T-helper 17 cell (primary cell): ENCODE measurements at places on chromosomes 5 and 9. TPM values are rescaled to one million over a fixed set of nuclear protein-coding genes. Genes with fewer than 3 reads are reported as not detected.

- DNase-seq = no peak
Observed at GRCh38 chr9:134189145-134189469, 24.7 kb upstream of the RNU6ATAC start.

DNA sequence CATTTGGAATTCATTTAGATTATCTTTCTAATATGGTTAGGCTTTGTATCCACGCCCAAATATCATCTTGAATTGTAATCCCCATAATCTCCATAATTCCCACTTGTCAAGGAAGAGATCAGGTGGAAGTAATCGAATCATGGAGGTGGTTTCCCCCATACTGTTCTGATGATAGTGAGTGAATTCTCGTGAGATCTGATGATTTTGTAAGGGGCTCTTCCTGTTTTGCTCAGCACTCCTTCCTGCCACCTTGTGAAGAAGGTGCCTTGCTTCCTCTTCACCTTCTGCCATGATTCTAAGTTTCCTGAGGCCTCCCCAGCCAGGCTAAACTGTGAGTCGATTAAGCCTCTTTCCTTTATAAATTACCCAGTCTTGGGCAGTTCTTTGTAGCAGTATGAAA lies 527.5 kb upstream of the ARRDC3 start:
- DNase-seq = no peak

- no peak for DNase-seq
Observed at GRCh38 chr9:35923927-35924763, 14.9 kb downstream of the SPAAR start.

Gene RNF208
- 1.2 TPM for total RNA-seq

DNA sequence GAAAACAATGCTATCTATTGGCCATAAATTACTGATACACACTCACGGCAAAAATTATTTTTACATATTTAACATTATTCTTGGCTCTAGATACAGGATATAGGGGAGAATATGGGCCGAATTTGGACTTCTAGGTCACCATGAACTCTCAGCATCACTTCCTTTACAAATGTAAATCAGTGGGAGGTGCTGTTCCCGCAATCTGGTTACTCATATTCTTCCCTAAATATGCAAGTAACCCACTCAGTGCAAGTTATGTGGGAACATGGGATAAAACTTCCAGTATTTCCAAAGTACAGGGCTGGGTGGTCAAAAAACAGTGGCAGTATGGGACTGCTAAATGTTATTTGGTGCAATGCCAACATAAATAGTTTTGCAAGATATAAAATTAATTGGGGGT lies 145.6 kb downstream of the PPP2R2B start:
- no peak for DNase-seq

DNA sequence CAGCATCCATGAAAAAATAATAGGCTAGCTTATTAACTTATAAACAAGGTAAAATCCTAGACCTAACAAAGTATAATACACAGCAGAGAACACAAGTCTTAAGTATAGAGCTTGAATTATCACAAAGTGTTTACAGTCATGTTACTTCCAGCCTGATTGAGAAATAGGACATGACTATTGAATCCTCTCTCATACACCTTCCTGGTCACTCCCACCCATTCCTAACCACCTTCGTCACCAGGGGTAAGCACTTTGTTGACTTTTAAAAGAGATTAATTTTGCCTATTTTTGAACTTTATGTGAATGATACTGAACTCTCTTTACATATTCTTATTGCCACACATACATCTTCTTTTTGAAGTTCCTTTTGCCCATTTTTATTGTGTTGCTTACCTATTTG lies 325.8 kb downstream of the PJA2 start:
- DNase-seq = no peak

DNA sequence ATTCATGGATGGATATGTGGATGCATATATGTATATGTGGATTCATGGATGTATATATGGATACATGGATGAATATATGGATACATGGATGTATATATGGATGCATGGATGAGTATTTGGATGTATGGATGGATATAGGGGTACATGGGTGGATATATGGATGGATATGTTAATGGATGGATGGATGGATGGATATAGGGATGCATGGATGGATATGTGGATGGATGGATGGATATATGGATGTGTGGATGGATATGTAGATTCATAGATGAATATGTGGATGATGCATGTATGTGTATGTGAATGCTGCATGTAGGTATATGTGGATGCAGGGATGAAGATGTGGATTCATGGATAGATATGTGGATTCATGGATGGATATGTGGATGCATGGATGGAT lies 53.4 kb upstream of the SYNPO start:
- no peak for DNase-seq

DNA sequence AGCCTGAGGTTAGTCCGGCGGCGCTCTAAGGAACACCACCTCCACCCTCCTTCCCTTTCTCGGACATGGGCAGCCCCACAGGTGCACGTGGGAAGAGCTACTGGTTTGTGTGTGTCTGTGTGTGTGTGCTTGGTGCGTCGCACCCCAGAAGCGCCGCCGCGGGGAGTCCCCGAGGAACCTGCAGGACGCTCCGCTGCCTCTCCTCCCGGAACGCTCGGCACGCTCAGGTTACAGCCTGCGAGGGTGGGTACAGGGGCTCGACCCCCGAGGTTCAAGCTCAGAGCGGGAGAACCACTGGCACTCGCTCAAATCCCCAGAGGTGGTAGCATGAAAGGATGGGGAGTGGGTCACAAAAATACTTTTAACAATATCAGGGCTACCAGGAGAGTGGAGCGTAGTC lies 2.0 kb downstream of the ASTN2 start:
- DNase-seq = no peak

DNA sequence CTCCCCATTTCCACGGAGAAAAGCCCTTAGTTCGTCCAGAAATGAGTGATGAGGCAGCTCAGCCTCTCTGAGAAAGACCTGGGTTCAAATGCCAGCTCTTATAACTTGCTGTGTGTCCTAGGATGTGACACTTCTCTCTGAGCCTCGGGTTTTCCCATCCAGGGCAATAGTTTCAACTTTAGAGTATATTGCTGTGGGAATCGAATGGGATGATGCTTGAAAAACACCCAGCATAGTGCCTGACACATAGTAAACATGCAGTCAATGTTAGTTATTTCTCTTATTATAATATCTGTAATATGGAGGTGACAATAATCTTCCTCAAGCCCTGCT lies 430 bp upstream of the MAPKAP1 start:
- DNase-seq = no peak

DNA sequence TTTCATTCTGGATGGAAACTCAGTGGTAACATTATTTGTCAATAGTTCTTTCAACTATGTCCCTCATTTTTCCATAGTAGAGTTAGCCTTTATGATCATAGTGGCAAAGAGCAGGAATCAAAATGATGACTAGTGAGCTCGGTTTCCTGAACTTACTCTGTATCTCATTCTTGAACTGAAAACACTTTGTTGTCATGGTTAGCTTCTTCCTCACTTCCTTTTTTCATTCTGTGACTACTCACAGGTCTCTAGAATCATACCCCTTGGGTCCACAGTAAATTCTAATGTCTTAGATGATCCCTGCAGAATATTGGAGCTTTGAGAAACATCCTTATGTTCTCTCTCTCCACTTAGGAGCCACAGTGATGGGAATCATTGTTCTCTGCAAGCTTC lies 29.4 kb upstream of the RECK start:
- no peak for DNase-seq

DNA sequence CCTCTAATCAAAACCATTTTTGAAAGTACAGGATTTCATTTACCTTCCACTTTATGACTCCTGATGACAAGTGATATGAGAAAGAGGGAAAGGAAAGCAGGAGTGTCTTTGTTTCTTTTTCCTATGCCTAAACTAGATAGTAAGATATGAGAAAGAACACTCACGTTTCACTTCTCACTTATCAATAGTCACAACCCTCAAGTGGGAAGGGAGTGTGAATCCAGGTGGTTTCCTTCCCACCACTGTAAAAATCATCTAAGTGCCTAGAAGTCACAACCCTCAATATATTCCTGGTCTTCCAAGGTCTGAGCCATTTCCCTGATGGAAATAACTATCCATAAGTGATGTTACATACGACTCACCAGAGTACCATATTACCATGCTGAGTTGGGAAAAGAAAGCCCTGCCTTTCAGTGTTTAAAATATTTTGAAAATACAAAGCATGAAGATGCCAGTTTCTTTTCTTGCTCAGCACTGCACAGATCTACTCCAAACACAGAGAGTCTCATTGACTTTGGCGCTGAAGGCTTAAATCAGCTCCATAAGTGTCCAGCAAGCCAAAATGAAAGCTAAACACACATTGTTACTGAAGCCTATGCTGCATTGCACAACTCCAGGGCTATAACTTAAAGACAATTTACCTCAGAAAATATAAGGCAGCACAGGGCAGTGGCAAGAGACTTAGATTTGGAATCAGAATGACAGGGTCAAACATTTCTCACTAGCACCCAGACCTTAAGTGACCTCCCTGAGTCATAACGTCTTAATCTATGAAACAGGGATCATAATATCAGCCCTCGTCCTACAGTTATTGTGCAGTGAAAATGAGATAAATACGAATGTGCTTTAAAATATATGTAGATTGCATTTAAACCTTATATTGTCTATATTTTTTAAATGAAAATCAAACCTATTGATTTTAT lies 301.2 kb downstream of the KIAA0825 start:
- no peak for DNase-seq

GRCh38 chr5:136730426-136730825 lies 365.1 kb upstream of the TRPC7 start:
- DNase-seq = no peak

- DNase-seq = no peak
Observed at GRCh38 chr9:136454026-136454796, 14.6 kb upstream of the INPP5E start.

Gene UNC13B
- total RNA-seq = 0.50 TPM

DNA sequence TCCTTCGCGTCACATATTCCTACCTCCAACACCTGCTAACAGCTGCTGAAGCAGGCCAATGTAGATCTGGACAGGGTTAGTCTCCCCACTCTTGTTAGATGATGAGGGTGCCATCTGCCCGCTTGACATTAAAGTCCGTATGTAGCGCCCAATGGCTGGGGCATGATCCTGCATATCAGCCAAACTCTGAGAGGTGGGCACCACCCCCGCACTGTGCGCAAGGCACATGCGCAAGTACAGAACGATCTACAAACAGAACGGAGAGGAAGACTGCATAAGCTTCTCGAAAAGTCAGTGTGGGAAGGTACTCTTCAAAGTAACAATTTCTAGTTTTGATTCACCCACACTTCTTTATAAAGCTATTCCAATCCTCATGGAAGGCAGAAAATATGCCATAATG lies 69.8 kb downstream of the ECPAS start:
- no peak for DNase-seq

DNA sequence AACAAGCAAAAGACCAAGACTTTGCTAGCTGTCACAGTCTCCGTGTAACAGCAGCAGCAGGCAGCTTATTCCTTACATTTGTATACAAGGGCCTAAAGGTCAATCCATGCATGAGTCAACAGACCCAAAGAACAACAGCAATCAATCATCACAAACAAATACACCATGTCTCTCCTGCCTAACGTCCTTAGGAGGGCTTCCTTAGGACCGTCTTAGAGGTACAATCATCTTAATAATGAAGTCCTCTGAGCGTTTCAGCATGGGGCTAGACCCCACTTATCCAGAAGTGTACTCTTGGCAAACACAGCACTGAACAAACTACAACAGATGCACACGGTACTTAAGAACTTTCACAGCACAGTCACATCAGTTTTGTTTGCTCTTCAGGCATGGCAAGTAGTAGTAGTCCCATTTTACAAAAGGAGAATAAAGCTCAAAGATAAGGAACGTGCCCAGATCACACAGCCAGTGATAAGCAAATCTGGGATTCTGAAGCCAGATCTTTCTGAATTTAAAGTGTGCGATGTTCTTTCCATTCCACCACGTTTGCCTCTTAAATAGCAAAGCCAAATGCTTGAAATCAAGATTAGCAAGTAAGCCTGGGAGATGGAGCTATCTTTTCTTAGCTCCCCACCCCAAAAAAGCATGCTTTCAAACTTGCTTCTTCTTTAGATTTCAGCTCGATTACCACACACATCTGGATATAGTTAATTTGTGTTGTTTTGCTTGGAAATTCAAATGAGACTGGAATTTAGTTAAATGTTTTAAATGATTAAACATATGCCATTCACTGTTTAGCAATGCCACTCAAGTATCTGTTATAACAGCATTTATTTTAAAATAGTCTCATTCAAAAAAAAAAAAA lies 24.2 kb downstream of the PSMB7 start:
- DNase-seq = no peak

DNA sequence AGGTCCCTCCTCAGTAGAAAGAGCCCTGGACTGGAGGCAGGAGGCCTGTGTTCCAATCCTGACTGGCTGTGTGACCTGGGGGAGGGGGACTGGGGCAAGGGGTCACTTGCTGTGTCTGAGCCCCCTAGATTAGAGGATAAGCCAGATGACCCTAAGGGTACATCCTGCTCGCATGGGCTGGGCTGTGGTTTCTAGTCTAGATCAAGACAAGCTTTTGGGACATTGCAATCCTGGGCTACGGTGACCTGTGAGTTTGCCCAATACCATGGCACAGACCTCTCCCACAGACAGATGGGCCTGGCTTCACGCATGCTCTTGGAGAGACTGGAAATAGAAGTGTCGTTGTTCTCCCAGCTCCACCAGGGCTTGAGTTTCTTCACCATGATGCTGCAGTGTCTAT lies 27.0 kb downstream of the NDUFA8 start:
- DNase-seq = no peak

Gene CDHR2
- 2.4 TPM for total RNA-seq

Gene ZDHHC11
- 37.1 TPM for total RNA-seq

- DNase-seq = no peak
Observed at GRCh38 chr5:1009359-1010180, 968 bp downstream of the NKD2 start.

DNA sequence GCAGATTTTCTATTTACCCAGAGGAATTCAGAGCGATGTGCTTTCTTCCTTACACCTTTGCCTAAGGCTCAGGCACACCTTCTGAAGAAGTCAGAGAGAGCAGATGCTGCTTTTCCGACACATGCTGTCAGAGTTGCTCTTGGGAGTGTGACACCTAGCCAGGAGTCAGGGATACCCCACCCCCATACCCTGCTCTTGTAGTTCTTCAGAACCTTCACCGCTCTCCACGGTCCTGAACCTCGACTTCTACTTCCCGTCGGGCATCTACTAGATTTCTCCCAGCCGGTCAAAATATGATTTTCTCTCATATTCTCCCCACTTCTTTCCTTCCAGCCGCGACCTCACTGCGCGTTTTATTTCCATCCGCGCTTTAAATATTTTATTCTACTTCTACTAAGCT lies 1.7 kb downstream of the GRIN3A start:
- DNase-seq = no peak

- DNase-seq = no peak
Observed at GRCh38 chr5:77898385-77898784, 122.2 kb upstream of the TBCA start.
